SK-N-SH treated with all-trans-retinoic acid at 6 μM for 48 hours (cell line): ENCODE measurements at places on chromosomes 7 and 10.

DNA sequence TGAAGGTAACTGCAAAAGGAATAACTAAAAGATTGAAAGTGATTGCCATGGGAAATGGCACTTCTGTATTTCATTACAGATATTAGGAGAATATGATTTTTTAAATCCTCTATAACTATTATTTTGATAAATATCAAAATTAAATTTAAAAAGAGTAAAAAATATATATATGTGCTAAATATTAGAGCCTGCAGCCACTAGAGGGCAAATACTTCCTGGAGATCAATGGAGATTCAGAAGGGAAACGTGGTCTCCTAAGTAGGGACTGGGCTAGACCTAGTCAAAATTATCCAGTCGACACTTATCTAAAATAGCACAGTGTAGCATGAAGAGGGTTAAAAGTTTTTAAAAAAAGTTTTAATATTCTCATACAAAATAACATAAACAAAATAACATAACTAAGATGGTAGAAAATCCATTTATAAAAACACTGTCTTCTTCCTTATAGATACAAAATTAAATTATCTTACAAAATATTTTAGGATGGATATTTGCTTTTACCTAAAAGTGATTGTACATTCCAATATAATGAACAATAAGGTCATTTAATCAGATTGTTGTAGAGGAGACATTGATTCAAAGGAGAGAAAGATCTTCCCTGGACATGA is 434.3 kb downstream of the MDFIC start:
- ATAC-seq: peak; percentile 66; the same call in 2 of the 3 replicates

DNA sequence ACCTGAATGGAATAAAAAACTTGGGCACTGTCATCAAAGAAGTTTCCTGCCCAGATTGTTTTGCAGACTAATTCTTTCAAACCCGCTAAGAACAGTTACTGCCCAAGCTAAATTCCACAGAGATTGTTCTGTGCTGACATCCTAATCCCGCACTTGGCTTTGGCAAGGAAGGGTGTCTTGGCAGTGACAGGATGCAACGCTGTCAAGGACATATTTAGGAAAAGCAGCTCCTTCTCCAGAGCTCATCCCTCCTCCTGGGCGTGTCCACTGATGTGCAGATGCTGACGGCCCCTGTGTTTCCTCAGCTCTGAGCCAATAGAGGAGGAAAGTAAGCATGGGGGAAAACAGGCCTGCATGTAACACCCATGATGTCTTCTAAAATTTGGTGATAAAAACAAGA is 74.2 kb downstream of the EEPD1 start:
- ATAC-seq: peak; percentile 59

DNA sequence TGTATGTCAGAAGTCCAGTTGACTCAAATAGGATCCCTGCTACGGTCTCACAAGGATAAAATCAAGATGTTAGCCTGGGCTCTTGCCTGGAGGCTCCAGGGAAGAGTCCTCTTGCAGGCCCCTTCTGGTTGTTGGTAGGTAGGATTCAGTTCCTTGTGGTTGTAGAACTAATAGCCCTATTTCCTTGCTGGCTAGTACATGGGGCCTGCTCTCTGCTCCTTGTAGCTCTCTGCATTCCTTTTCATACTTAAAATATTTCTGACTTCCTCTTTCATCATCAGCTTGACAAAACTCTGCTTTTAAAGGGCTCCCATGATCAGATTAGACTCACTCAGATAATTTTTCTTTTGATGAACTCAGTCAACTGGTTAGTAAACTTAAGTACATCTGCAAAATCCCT is 756.7 kb downstream of the GATA3 start:
- ATAC-seq: no peak

- ATAC-seq: peak; percentile 31
Measured at GRCh38 chr10:99532687-99533495, at the start of gene NKX2-3. Gene NKX2-3 (plus strand): TSS chr10:99532942. CDS start chr10:99533132, 190 bp downstream.

- ATAC-seq: no peak
Measured at GRCh38 chr10:112821038-112821437, 129.0 kb upstream of the TCF7L2 start.

GRCh38 chr10:58440484-58440883 is 55.3 kb downstream of the TFAM start:
- ATAC-seq: no peak

GRCh38 chr7:142583446-142583845 is 165.8 kb upstream of the PRSS1 start:
- ATAC-seq: peak; percentile 93

- ATAC-seq: peak; percentile 91
Measured at GRCh38 chr7:65239707-65240352, 133.8 kb upstream of the ZNF92 start.

DNA sequence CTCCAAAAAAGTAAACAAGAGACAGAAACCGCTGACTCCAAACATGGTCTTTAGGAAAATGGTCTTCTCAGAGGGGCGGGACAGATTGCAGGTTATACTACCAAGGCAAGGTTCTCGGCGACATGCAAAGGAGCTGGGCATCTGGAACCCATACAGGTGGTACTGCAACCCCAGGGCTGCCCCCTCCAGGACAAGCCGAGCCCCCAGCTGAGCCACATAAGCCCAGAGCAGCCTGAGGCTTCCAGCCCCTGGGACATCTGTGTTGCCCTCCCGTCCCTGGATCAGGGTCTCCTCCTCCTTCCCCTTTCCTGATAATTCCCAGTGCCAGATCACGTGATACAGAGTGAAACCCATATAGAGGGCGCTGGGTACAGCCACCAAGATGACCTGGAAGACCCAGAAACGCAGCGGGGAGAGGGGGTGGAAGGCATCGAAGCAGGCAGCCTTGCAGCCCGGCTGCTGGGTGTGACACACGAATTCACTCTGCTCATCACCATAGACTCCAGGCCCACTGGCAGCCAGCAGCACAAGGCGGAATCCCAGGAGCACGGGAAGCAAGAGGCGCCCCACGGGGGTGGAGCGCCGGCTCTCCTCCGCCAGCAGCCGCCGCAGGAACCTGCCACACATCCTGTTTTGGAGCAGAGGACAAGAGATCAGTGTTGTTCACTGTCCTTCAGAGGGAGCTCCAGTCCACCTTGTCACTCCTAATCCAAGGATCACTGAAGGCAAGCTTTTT is at the start of gene GJC3:
TSS of gene GJC3 (minus strand) at position 627 of the 736 bp plus-strand sequence. CDS start at position 627, 0 bp downstream.
- peak; percentile 97 for ATAC-seq

GRCh38 chr7:73706126-73707044 is 13.1 kb downstream of the STX1A start:
- peak; percentile 54 for ATAC-seq

DNA sequence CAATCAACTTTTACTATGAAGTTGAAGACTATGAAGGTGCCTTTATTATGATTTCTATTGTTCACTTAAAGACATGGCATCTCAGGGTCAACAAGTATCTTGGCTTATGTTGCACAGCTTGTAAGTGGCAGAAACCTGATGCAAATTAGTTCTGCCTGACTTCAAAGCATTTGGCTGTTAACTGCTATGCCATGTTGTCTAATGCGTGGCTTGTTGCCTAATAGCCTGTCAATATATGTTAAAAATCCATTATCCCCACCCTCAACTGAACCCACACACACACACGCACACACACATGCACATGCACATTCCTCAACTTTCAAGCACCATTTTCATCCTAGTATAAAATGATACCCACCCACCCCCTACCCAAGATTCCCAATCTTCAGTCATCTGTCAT is 217.1 kb downstream of the NRG3 start:
- ATAC-seq: no peak

- ATAC-seq: peak; percentile 60
Measured at GRCh38 chr10:71232089-71232998, 20.0 kb downstream of the UNC5B start.

GRCh38 chr7:137798073-137798763 is 48.6 kb downstream of the DGKI start:
- ATAC-seq: no peak

DNA sequence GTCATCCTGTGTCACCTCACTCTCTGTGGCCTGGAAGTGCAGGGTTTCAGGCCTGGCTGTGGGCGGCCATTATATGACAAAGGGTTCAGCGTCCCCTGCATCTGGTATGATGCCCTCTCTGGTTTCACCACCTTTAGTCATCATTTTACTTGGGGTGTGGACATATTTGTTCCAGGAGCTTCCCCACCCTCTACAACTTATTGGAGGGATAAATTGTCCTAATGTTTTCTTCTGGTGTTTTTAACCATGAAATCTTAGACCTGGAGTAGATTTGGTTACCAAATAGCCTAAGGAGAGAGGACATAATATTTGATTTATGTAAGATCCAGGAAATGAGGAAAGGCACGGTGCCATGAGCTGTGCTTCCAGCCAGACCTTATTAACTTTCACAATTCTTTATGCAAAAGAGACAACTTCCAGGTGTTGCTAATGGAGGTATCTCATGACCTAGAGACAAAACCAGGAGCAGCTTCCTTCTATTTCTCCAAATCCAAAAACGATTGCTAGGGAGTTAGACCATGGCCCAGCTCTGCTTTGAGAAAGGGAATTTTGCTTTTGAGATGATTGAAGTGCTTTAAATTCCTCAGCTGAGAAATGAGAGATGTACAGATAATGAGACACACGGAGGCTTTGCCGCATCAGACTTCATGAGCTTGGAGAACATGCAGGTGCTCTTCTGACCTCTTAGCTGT is 20.9 kb downstream of the WBP1L start:
- peak; percentile 82 for ATAC-seq

- peak; percentile 98 for ATAC-seq
Measured at GRCh38 chr10:97037365-97038361, 148.1 kb downstream of the SLIT1 start.

DNA sequence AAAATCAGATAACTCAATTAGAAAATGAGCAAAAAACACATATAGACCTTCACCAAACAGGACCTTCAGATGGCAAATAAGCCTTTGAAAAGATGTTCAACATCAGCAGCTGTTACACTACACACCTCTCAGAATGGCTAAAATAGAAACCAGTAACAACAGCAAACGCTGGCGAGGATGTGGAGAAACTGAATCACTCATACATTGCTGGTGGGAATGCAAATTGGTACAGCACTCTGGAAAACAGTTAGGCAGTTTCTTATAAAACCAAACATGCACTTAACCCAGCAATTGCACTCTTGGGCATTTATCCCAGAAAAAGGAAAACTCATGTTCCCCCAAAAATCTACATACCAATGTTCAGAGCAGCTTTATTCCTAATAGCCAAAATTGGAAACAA is 37.7 kb upstream of the SMARCD3 start:
- no peak; the same call in 2 of the 3 replicates for ATAC-seq

GRCh38 chr7:123041101-123041500 is 45.6 kb upstream of the TAS2R16 start:
- no peak for ATAC-seq

GRCh38 chr7:73449422-73449821 is 15.8 kb downstream of the FZD9 start:
- ATAC-seq: no peak

GRCh38 chr10:71349406-71349805 is 30.3 kb downstream of the SLC29A3 start:
- no peak for ATAC-seq

- peak; percentile 12; the same call in 2 of the 3 replicates for ATAC-seq
Measured at GRCh38 chr10:3803927-3804741, 19.1 kb upstream of the KLF6 start.

- no peak for ATAC-seq
Measured at GRCh38 chr7:69919426-69920111, 321.3 kb downstream of the AUTS2 start.

- ATAC-seq: peak; percentile 4; the same call in 2 of the 3 replicates
Measured at GRCh38 chr10:101566333-101567164, 21.5 kb downstream of the POLL start.

- ATAC-seq: no peak
Measured at GRCh38 chr7:81128011-81128410, 209.2 kb upstream of the SEMA3C start.
